ENCODE measurements at places on chromosomes 16 and 17.

GRCh38 chr16:20026361-20027072 lies 47.2 kb downstream of the GPR139 start:
- DNase-seq: no peak

DNA sequence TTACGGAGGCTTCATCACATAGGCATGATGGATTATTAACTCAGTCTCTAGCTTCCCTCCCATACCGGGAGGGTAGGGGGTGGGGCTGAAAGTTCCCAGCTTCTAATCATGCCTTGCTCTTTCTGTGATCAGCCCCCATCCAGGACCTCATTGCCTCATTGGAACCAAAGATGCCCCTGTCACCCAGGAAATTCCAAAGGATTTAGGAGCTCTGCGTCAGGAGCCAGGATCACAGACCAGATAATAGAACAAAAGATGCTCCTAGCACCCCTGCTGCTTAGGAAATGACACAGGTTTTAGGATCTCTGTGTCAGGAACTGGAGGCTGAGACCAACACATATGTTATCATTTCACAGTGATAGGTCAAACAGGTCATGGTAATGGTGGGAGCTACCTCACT lies 9.7 kb downstream of the USB1 start:
- DNase-seq: no peak

DNA sequence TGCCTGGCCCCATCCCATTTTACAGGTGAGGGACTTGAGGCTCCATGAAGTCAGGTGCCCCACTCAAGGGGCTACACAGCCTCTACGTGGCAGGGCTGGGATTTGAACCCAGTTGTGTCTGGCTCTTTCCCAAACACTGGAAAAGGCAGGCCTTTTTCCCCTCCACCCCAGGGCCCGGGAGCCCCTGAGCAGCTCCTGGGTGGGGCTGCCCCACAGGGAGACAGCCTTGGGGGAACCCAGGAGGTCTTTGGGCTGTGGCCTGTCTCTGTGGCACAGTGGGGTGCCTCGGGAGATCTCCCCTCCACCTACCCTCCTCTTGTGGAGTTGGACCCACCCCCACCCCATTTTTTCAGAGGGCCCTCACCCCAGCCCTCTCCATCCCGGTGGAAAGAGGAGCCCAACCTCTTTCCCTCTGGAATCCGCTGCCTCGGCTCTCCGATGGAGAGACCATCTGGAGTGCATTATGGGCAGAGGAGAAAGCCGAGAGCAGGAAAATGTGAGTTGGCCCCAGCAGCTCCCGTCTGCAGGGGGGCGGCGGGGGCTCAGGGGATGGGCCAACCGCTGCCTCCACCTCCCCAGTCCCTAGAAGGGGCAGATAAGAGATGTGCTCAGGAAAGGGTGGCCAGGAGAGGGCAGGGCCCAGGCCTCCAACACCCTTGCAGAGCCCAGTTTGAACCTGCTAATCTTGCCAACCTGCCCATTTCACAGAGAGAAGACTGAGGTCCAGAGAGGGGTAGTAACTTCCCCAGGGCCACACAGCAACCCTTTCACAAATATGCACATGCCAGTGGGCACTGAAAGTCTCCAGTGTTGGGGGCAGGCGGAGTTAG lies 15.4 kb upstream of the TMEM92 start:
- DNase-seq: no peak

GRCh38 chr17:77126519-77126918 lies 14.2 kb upstream of the SEC14L1 start:
- DNase-seq: no peak

GRCh38 chr17:27236717-27237315 lies 57.1 kb upstream of the WSB1 start:
- DNase-seq: peak; percentile 67

DNA sequence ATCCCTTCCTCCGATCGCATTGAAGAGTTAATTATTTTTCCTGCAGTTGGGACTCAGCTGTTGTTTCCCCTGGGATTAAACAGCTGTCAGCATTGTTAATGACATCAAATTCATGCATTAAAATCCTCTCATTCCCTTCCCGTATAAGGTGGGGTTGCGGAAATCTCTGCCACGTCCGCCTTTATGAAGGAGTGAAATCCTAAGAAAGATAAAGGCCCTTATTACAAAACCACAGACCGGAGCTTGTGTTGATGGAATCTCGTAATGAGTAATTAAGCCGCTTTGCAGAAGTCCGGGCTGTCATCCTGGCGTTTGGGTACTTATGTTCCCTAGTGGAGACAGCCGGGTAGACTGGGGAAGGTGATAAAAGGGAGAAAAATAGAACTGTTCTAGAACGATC lies 627.6 kb downstream of the MAF start:
- DNase-seq: no peak

DNA sequence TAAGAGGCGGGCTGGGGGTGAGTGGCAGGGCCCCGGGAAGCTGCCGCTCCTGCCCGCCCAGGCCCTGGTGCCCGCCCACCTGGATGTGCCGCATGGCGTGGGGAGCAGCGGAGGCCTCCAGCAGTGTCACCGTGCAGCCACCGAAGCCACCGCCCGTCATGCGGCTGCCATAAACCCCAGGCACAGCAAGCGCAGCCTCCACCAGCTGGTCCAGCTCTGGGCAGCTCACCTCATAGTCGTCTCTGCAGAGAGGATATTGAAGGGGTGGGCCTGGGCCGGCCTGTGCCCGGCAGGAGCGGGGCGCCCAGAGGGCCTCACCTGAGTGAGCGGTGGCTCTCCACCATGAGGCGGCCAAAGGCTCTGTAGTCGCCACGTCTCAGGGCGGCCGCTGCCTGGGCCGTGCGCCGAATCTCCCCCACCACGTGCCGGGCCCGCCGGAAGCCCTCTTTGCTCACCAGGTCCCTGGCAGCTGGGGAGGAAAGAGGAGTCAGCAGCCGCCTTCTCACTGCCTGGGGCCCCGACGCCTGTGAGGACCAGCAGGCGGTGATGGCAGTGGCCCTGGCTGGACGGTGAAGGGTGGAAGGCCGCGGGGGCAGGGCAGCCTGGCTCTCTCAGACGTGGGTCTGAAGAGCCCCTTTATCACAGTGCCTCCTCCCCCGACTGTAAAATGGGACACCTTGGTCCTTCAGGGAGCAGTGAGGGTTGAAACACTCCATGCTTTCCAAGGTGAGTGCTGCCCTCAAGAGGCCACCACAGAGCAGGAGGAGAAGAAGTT lies 6.7 kb downstream of the GALK1 start:
- no peak for DNase-seq

DNA sequence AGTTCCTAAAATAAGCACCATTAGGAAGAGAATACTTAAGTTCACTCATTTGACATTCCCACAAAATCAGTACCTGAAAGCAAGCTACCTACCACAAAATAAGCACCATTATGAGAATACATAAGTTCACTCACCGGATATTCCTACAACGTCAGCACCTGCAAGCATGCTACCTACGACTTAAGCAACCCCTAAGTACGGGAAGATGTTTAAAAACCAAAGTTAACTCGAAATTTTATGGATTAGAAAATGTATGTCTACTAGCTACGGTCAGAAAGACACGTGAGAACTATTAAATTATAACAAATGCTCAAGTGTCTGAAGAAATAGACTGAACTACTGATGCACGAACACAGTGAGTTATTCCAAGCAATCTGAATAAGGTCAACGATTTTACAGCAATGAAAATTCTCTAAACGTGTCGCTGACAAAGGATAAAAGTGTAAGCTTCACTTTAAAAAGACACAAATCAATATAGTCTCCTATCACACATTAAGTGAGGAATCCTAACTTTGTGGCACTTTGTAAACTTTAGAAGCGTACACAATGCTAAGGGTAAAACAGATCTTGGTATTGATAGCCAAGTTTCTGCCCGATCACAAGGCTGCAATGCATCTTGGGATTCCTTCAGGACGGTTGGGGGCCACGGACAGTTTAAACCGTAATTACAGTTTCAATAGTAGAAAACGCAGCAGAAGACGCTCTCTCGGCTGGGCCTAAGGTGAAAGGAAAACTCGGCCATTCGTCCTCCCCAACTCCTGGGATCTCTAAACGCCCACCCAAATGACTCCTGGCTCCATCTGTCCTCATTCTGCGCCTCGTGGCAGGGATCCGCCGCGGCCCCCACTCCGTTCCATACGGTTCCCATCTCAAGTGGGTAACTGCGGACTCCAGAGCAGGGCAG lies 1.3 kb downstream of the GSPT1 start:
- peak; percentile 54 for DNase-seq

DNA sequence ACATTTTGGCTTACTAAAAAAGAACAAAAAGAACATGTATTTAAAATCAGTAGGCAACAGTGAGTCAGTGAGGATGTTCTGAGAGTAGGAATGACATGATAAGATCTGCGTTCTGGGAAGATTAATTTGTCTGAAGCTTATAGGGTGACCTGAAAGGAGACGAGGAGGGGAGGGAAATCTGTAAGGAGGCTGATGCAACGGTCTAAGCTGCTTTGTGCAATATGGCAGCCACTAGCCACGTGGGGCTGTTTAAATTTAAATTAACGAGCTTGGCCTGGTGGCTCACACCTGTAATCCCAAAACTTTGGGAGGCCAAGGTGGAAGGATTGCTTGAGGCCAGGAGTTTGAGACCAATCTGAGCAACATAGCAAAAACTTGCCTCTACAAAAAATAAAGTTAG lies 181.6 kb upstream of the CACNG3 start:
- no peak for DNase-seq

GRCh38 chr17:43169561-43170139 lies 1.4 kb upstream of the NBR1 start:
- DNase-seq: no peak

DNA sequence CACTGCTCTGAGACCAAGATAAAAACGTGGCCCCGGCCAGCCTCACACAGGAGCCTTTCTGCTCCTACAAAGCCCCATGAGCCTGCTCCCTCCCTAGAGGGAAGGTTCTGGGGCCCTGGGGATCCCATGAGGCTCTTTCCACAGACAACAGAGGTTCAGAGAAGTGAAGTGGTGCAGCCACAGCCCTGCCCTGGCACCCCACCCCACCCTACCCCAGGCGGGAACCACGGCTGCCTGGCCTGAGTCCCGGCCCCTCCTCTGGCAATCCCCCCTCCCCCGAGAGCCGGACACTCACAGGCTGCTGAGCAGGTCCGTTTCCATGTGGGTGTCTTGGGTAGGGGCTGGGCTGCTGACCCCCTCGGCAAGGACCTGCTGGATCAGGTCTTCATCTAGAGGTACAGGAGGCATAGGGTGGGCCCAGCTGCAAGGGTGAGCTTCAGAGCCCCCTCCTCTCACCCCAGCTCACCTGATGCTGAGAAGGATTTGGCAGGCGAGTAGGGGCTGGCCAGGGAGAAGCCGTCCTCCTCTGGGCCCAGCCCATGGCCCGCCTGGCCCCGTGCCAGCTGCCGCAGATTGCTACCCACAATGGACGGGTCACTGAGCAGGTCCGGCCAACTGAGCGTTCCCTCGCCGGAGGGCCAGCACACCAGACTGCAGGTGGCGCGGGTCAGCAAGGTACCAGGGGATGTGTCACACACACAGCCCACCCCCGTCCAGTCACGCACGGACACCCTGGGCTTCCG lies 38.7 kb downstream of the PKD1 start:
- no peak for DNase-seq

GRCh38 chr17:40554646-40555295 lies 10.5 kb downstream of the CCR7 start:
- no peak for DNase-seq

- DNase-seq: no peak
Measured at GRCh38 chr16:12228602-12229499, 252.3 kb downstream of the SNX29 start.

- DNase-seq: no peak
Measured at GRCh38 chr16:67115639-67116038, 5.9 kb downstream of the PHAF1 start.

DNA sequence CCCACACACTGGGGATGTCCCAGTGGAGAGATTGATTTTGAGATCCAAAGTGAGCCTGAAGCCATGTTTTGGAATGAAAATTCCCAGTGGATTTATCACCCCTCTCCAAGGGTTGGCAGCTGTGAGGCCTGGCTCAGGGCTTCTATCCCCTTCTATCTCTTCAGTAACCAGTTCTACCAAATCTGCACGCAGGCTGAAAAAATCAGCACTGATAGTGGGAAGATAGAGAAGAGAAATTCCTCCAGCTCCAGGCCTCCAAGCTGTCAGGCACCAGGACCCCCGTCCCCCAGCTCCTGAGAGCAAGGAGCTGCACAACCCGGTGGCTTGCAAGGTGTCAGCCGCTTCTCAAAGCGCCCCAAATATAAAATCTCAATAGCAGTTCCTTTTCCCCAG lies 1.0 kb downstream of the FLOT2 start:
- no peak for DNase-seq

GRCh38 chr17:73166731-73167581 lies 2.1 kb downstream of the SSTR2 start:
- DNase-seq: no peak

GRCh38 chr17:11644265-11645212 lies 46.3 kb downstream of the DNAH9 start:
- DNase-seq: peak; percentile 20

GRCh38 chr16:11165894-11166665 lies 89.9 kb downstream of the SOCS1 start:
- DNase-seq: no peak

- DNase-seq: no peak
Measured at GRCh38 chr17:69018022-69018615, 42.6 kb downstream of the ABCA9 start.

DNA sequence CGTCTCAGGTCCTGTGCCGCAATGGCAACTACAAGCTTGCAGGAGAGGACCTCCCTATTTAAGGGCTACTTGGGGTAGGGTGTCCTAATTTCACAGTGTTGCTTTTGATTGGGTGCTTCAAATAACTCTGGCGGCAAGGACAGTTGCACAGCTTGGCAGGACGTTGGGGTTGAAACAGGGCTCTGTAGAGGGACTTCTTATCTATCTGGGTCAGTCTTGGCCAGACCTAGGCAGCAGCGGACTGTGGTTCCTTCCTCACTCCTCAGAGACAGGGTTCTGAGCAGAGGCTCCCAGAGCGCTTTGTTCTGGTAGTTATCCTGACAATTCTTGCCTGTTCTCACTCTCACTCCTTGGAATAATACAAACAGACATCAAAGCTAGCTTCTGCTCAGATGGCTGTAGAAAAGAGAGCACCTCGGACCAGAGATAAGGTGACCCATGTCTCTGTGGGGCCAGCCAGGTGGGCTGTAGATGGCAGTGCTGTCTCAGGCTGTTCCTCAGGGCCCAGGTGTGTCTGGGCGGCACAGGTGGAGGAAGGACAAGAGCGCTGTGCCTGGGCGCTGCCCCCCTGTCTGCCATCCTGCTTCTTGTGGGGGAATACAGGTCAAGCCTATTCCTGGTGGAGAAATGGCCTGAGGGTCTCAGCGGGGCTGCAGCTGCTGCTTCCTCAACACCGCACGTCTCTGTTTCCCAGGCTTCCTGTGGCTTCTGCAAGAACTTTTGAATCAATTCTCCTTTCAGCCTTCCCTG lies 61.0 kb downstream of the PLD6 start:
- DNase-seq: no peak

DNA sequence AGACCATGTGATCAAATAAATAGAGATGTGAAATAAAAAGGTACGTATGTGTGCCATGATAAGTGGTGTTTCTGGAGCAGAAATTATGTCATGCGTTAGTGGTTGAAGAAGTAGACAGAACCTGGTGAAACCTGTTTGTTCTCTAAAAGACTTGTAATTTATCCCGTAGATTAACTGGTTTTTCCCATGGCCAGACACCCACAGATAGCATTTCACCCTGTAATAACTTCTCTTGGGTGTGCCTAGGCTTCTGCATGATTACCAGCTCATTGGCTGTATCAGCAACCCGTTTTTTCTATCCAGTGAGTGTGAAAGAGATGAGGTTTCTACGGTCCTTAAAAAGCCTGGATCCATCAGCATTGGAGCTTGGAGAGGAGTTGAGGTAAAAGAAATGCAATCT lies 471.3 kb downstream of the NPIPA7 start:
- DNase-seq: no peak

- DNase-seq: no peak
Measured at GRCh38 chr17:33328129-33328528, 35.0 kb upstream of the ASIC2 start.
